ENCODE measurements at places on chromosomes 7 and 10. TPM values are rescaled to one million over a fixed set of nuclear protein-coding genes. Genes with fewer than 3 reads are reported as not detected.
A peak's percentile ranks its signal among the peaks of the same experiment; 100 is the strongest.

DNA sequence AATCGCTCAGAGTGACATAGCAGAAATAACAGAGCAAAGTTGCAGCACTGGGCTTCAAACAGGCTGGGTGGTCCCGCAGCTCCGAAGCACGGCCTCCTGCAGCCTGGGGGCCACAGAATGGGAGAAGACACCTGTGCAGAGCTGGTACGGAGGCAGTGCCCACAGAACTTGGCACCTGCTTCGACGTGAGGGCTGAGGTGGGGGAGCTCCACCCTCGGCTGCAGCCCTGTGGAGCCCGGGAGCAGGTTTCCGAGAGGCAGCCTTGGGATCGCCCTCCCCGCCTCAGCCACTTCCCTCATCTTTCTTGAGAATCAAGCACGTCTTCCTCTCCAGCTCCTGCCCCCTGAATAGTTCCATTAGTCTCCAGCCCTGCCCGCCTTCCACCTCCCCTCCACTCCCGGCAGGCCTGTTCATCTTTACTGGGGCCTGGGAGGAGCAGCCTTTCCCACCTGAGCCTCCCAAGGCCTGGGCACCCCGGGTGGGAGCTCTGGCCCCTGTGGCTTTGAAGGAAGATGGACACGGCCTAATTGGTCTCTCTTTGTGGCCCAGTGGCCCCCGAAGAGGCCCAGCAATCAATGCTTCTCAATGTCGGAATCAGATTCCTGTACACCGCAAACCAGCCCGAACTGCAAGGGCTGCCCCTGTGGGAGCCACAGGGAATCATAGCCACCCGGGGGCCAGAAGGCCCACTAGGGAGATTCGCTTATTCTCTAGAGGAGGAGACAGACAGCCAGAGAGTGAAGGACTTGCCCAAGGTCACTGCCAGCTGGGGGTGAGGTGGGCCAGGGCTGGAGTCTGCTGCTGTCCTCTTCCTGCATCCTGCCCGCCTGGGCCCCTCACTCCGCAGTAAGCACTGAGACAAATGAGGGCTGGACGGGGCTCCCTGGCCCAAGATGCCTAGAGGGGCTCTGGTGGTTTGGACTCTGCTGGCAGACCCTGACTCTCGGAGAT, 17.0 kb upstream of the PCBD1 start:
- peak; percentile 66 for DNase-seq

- DNase-seq: no peak
Observed at GRCh38 chr10:108469940-108470339, 1305.4 kb upstream of the SORCS1 start.

Gene FLNC
- total RNA-seq: 856 TPM

Gene SPAG6
- total RNA-seq: not detected

Gene FOXK1
- total RNA-seq: 32.3 TPM

Gene DHTKD1
- total RNA-seq: 11.0 TPM
